ENCODE measurements at places on chromosomes 4 and X.

DNA sequence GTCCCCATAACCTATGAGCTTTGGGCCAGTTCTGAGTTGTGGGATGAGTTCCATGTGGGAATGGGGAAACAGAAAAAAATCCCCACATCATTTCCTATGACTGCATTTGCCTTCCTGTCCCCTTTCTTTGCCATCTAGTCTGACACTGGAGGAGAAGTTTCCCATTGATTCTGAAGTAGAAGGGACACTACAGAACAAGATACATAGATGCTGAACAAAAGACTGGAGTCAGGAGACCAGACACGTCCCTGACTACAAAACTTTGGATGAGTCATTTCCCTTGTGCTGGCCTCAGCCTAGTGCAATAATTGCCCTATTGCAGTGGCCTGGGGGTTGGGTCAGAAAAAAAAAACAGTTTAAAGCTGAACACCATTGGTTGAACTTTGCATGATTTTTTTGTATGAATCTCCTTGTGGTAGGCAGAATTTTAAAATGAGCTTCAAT, 22.1 kb downstream of the BEX3 start:
- no peak for DNase-seq

GRCh38 chr4:70559211-70559830, 32.7 kb upstream of the AMBN start:
- DNase-seq: peak; percentile 14

GRCh38 chr4:85734424-85734831, 259.5 kb downstream of the ARHGAP24 start:
- DNase-seq: no peak

GRCh38 chrX:153593811-153594500, 5.0 kb downstream of the CCNQ start:
- no peak for DNase-seq

DNA sequence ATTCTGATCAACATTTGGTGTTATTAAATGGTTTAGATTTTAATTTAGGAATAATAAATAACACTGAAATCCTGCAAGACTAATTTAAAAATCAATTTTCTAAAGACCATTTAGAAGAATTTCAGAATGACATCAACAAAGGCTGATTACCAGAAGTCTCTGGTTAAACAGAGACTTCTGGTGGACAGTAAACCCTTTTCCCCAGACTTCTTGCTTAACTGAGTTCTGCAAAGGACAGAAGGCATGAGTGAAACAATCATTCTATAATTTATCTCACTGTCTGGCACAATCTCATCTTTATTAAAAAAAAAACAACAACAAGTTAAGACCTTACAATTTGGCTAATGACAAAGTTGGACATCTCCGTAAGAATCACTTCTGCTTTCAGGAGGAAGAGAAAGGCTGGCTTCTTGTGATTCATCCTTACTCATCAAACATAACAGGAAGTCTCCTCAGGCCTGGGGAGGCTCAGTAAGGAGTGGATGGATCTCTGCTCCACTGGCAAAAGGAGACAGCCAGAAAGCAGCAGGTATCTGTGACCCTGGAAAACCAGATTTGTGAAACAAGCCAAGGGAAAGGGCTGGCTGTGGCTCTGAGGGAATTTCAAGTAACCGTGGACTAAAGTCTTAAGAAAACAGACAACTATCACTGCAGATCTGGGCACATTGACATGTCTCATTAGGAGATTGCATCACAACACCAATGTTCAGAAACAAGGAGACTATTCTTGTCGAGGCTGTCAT, 908 bp upstream of the TLR6 start:
- no peak for DNase-seq

GRCh38 chr4:6732441-6733357, 16.7 kb downstream of the BLOC1S4 start:
- no peak for DNase-seq
